ENCODE measurements at places on chromosomes 4 and X.

- peak; percentile 55 for DNase-seq
These were observed at the start of gene SGCB for GRCh38 chr4:52038103-52038912. Gene SGCB (minus strand): TSS chr4:52038299. CDS start chr4:52038259, 40 bp downstream.

GRCh38 chr4:8723222-8723980, 130.8 kb downstream of the CPZ start:
- DNase-seq = peak; percentile 23

GRCh38 chr4:144289667-144290428, 149.3 kb upstream of the GYPA start:
- DNase-seq = no peak

DNA sequence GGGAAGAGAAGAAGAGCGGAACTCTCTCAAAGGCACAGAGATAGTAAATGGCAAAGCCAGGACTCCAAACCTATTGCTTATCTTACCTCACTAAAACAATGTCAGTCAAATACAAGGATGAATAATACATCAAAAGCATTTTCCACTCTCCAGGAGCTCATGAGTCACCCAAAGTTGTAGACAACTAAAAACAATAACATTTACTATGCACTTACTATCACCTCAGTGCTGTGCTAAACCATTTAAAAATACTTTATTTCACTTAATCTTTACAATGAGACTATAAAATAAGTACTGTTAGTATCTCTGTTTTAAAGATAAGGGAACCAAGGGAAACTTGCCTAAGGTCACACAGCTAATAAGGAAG, 163.2 kb upstream of the SPANXC start:
- DNase-seq = no peak

GRCh38 chr4:153269218-153269990, 65.2 kb downstream of the TRIM2 start:
- no peak for DNase-seq

- no peak for DNase-seq
These were observed 126.1 kb downstream of the ASB9 start for GRCh38 chrX:15143825-15144121.

- no peak for DNase-seq
These were observed 78.2 kb downstream of the AFAP1 start for GRCh38 chr4:7861440-7861881.

DNA sequence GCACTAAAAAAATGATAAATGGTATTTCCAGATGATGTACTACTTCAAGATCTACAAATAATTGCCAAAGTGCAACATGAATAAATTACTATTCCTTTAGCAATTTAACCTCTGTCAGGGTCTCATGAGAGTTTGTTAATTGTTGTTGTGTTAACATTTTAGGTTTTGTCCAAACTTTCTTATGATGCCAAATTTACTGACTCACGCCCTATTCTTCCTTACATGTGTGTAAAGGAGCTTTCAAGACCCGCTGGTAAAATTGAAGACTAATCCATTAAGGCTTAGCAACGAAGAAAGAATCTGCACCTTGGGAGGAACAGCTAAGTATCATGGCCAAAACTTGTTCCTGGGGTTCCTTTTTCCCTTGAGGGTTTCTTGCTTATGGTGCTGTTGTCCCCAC, 252.7 kb upstream of the JADE1 start:
- DNase-seq = no peak

- DNase-seq = no peak
These were observed 39.6 kb downstream of the HTRA3 start for GRCh38 chr4:8308856-8309771.

DNA sequence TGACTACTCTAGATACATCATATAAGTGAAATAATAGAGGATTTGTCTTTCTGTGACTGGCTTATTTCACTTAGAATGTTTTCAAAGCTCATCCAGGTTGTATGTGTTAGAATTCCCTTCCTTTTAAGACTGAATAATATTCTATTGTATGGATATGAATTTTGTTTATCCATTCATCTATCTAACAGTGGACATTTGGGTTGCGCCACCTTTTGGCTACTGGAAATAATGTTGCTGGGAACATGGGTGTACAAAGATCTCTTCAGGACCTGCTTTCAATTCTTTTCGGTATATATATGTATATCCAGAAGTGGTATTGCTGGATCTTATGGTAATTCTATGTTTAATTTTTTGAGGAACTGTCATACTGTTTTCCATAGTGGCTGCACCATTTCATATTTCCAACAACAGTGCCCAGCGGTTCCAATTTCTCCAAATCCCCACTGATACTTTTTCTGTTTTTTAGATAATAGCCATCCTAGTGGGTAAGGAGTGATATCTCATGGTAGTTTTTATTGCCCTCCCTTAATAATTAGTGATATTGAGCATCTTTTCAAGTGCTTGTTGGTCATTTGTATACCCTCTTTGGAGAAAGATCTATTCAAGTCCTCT, 3.4 kb upstream of the SCD5 start:
- no peak for DNase-seq

- DNase-seq = no peak
These were observed 7.9 kb downstream of the PLK4 start for GRCh38 chr4:127888559-127888958.

Data from CD4-positive, alpha-beta T cell (primary cell).